MCF 10A (cell line): ENCODE measurements at places on chromosomes 2 and 18. TPM values are rescaled to one million over a fixed set of nuclear protein-coding genes. Genes with fewer than 3 reads are reported as not detected.

KIF5C gene
- 0.10 and 0.21 TPM in 2 replicates for total RNA-seq

ANO7 gene
- 0.14 and 0.15 TPM in 2 replicates for total RNA-seq

ANKRD62 gene
- total RNA-seq = not detected in 2 replicates

KCMF1 gene
- total RNA-seq = 169 and 170 TPM in 2 replicates

STARD6 gene
- total RNA-seq = not detected in 2 replicates

CD8B2 gene
- total RNA-seq = not detected in 2 replicates

PIK3C3 gene
- total RNA-seq = 50.5 and 55.4 TPM in 2 replicates

FAM237A gene
- not detected in 2 replicates for total RNA-seq

KHK gene
- total RNA-seq = 1.7 and 2.6 TPM in 2 replicates
